ENCODE measurements at places on chromosomes 4 and X.

DNA sequence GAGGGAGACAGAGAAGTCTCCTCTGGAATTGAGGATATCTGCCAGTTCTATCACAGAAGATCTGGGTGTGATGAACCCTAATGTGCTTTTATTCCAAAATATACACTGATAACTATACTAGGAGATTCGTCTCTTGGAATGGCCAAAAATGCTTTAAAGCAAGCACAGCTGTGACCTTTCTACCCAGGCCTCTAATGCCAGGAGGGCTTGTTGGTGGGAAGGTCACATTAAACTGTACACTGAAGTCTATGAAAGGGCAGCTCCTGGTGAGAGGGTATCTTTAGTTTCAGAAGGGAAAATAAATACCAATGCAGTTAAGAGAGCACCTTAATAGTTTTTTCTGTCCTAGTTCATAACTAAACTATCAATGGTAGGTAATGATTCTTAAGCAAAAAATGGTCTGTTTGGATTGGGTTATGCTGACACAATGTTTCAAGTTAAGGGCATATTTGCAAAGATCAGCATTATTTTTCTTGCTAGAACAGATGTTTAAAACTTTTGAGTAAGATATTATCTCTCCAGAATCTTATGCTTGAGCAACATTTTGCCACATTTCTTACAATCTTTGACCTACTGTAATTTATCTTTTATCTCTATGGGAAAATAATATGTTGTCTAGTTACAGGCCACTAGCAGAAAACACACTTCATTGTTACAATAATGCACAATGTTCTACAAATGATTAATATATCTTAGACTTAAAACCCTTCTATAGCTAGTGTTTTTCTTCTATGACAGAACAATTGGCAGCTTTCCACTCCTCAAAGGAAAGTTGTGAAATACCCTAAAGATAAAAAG lies 59.6 kb downstream of the SEC24D start:
- DNase-seq: no peak

GRCh38 chr4:16123356-16124084 lies 39.7 kb upstream of the PROM1 start:
- DNase-seq: no peak

DNA sequence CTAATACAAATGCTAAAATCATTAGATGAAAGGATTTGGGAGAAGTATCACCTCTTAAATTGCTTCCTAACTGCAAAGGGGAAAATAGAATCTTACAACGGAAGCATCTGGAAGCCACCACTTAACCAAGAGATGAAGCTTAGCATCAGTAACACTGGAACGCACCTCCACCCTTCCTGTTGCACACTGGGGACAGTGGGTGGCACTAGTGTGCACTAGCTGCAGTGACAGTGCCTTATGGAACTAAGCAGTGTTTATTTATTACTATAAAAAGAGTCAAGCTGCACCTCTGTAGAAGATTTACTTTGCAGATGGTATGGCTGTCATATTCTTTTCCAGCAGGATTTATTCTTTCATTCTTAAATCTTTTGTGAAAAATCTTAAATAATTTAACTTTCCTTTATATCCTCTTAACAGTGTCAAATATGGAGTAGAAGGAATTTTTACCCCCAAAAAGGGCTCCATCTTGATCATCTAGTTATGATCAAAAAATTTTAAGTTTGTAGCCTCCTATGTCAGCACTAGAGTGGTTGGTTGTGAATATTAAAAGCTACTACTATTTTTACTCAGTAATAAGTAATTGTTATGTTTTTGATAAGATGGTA lies 76.7 kb downstream of the SCD5 start:
- no peak for DNase-seq

DNA sequence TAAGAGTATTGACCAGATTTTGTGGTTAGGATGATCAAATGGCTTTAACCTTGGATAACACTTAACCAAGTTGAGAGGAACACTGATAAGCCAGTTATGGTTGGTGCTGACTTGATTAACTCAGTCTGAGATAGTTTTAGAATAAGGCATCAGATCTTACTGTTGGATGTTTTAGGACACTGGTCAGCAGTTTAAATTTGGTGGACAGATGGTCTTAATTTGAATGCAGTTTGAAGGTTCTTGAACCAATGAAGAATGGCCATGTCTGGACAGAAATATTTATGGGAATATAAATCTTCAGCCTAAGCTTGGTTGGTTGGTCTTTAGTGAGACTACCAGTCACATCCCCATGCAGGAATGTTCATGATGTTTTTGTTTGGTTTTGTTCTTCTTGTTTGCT lies 2.6 kb upstream of the GIMD1 start:
- DNase-seq: no peak

DNA sequence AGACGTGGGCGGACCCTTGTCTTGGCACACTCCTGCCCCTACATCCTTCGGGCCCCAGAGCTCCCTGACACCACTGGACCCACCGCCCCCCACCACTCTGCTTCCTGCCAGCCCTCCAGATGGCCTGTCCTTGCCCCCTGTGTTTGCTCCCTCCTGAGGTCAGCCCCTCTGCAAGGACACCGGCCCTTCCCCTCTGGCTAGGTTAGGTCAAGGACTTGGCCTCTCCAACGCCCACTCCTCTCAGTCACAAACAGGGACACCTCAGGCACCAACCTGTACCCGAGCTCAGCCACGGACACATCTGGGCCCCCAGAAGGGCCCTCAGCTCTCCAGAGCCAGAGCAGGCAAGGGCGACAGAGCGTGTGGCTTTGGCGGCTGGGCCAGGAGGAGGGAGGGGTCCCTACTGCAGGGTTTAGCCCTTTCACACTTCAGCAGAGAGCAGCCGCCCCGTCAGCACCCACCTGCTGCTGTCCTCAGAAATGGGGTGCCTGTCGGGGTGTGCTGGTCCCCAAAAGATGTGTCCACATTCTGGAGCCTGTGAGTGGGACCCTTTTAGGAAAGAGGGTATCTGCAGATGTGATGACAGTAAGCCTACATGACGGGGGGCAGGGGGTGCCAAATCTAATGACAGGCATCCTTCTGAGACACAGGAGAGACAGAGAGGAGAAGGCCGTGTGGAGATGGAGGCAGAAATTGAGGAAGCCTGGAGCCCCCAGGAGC lies 23.5 kb upstream of the DUSP9 start:
- DNase-seq: no peak

GRCh38 chr4:14856062-14856933 lies 146.0 kb upstream of the CPEB2 start:
- no peak for DNase-seq

DNA sequence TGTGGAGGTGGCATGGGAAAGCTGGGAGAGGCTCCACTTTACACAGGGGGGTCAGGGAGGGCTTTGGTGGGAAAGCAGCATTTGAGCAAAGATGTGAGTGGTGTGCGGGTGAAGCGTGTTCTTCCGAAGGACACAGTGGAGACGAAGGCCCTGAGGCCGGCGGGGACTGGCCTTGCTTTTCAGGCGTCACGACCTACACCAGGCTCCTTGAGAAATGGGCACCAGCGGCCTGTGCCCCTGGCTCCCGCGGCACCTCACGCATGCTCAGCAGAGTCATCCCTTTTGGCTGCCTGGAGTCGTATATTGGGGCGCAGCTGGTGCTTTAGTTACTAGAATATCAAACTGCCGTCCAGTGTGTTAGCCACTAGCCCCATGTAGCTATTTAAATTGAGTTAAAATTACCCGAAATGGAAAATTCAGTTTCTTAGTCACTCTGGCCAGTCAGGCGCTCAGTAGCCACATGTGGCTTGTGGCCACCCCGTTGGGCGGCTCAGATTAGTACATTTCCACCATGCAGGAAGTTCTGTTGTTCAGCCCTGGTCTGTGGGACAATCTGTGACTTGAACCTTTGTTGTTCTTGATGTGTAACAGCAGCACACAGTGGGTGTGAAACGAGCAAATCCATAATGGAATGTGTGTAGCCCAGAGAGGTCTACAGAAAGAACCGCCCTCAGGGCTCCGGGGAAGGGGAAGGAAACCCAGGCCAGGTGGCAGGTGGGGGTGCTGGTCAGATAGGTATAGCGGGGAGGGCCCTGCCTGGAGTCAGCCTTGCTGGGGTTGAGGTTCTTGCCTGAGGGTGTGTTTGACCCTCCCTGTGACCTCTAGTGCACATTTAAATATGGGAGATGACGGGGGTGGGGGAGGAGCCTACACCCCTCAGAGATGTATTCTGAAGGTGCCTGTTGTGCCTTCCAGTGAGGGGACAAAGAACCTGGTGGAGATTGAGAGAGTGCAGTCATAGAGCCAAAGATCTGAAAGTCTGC lies 30.4 kb downstream of the TBC1D14 start:
- no peak for DNase-seq

- no peak for DNase-seq
Measured at GRCh38 chrX:37958525-37959211, 47.7 kb upstream of the SYTL5 start.

DNA sequence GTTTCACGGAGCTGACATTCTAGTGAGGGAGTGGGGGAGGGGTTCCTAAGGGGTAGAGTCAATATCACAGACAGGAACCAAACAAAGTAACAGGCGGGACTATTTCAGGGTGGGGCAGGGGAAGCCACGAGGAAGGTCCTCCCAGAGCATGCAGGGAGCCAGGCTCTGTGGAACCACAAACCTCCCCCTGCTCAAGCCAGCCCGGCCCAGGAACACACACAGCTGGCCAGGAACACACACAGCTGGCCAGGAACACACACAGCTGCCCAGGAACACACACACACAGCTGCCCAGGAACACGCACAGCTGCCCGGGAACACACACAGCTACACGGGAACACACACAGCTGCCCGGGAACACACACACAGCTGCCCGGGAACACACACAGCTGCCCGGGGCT lies 24.8 kb downstream of the EVC2 start:
- peak; percentile 8 for DNase-seq

DNA sequence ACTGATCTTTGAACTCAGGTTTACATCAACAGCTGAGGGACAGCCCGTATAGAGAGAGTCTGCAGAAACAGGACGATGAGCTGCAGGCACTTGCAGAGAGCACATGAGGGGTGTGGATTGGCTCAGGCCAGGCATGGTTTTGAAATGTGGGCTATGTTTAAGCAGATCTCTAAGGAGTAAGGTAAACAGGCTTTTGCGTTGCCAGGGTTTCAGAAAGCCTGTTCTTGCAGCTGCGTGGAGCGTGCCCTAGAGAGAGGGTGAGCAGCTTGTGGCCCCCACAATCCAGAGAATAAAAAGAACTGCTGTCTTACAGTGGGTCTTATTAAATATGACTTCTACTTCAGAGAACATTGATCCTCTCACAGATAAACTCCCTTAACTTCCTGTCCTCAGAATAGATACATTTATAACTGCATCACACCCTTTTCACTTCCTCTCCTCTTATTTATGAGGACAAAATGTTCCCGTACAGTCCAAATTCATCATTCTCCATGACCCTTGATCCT lies 64.1 kb downstream of the TMA16 start:
- DNase-seq: no peak

DNA sequence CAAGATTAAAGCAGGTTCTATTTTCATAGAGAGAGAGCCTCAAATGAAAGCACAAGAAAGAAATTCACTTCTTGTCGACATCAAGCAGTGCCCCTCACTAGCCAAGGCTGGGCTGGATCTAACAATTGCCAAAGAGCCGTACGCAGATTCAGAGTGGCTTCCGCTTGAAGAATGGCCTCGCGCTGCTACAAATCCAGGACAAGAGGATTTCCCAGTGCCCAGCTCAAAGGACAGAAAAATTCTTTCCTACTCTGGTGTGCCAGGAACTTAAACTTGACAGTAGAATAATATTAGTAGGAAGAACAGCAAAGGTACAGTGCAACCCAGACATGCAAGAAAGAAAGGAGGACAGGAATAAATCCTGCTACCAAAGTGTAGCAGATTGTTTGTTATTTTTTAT lies 56.5 kb upstream of the PPARGC1A start:
- no peak for DNase-seq

DNA sequence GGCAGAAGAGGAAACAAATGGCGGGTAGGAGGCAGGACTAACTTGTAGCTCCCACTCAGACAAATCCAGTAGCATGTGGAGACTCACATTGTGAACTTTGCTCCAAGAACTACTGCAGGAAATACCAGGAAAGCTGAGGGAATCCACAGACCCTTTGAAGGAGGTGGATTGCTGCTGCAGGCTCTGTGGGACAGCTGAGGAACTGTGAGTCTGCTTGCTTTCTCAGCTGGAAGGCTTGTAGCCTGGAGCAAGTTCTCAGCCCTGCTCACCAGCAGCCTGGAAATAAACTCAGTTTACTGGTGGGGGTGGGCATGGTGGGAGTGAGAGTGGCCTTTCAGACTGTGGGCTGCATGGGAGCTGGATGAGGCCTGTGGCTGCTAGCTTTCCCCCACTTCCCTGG lies 16.0 kb downstream of the RTL3 start:
- DNase-seq: no peak

- peak; percentile 48 for DNase-seq
Measured at GRCh38 chrX:149962859-149963757, 24.8 kb upstream of the EOLA2 start.

GRCh38 chrX:16708016-16708415 lies 4.5 kb downstream of the CTPS2 start:
- no peak for DNase-seq

DNA sequence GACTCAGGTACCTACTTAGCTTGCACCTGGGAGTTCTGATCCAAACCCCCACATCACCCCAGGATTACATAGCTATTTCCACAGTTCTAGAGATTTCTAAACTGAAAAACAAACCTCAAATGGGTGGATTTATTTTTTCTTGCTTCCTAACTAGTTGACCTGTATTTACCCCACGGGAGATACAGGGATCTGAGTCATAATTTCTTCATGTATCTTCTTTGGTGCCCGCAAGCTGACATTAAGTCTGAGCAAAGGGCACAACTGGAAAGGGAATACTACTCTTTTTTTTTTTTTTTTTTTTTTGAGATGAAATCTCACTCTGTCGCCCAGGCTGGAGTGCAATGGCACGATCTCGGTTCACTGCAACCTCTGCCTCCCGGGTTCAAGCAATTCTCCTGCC lies 10.0 kb upstream of the ELOVL6 start:
- DNase-seq: no peak

DNA sequence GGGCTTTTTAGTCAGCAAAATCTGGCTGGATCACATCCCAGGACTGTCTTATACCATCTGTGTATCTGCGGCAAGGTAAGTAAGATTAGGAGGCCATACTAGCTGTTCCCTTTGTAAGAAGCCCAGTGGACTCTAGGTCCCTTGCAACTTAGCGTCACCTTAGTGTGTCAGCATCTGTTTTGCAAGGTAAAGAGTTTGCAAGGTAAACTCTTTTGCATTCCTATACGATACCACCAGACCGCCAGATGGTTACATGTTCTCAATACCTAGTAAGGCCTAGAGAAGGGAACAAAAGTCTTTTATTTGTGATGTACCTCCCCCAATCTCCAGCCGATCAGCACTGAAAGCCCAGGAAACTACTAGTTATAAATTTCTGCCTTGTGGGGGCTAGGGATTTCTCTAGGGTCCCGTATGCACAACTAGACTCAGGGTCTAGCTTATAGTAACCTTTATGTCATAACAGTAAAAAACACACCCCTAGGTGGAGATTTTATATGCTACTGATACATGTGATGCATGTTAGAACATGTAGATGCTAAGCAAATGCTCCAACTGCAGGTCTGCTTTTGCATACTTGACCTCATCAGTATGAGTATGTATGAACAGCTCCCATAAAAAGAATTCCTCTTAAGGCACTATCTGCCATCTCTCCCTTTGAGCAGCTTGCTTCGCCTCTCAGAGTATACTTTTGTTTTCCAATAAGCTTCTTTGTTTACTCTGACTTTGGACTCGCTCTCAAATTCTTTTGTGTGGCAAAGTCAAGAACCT lies 78.4 kb downstream of the KCNIP4 start:
- DNase-seq: no peak

GRCh38 chr4:144366425-144366824 lies 225.9 kb upstream of the GYPA start:
- no peak for DNase-seq
